ENCODE measurements at places on chromosomes 2 and 18.

GRCh38 chr2:225415341-225415740 is 15.8 kb downstream of the NYAP2 start:
- DNase-seq: no peak

DNA sequence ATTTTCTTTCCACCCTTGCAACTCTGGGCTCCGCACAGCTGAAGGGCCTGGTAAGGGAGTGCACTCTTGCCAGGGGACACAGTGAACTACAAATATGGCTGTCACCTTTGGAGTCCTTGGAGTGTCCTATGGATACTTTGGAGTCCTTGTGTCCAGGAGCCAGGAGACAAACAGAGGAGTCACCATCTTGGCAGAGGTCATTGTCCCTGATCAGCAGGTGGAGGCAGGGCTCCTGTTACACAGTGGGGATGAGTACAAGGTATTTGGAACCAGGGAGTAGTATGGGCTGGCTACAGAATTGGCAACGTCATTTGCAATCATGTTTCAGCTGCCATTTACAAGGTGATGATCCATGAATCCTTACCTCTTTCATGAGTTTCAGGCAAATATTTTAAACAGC is 132.5 kb downstream of the FAM161A start:
- no peak for DNase-seq

DNA sequence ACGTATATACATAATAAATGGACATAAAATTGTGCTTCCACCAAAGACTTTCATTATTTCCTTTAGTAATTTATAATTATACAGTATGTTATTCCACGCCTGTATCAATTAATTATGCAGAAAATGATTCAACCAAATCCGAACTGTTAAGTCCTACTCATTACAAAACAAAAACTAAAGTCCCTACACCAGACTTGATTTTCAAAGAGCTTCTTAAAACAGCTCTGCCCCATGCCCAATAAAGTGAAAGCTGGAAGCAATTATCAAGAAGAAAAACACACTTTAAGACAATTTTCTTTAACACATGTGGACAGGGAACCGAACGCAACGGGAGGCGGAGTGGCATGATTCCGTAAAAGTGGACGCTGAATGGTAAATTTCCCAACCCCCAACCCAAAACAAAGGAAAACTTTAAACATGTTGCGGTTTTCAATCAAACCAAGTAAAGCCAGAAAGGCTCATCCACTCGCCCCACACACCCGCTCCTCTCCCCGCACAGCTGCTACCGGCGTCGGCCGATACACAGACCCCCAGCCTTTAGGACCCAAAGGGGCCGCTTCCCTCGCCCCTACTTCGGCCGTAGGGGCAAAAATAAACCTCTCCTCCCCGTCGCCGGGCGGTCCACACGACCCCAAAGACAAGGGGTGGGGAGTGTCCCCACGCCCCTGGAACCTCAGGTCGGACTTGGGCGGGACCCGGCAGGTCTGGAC is 705 bp downstream of the YES1 start:
- no peak for DNase-seq

DNA sequence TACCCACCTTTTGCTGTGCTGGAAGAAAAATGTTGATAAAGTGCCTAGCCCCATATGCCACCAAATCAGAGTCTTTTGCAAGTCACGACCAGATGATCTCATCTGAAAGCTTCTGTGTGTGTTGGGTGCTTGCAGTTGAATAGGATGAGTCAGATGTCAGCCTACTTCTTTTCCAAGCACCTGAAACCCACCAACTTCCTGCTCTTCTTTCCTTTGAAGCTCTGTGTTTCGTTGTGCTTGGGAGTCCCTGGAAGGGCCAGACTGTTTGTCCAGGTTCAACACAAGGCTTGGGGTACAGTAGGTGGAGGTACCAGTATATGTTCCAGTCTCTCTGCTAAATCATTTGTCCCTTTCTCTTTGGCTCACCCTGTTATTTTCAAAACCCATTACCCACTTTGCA is 36.8 kb upstream of the LCLAT1 start:
- DNase-seq: no peak

- peak; percentile 59 for DNase-seq
These were observed 13.1 kb downstream of the CFLAR start for GRCh38 chr2:201128933-201129505.
